Cortex of kidney (tissue), 1 donor: ENCODE measurements at places on chromosomes 7 and 10.

DNA sequence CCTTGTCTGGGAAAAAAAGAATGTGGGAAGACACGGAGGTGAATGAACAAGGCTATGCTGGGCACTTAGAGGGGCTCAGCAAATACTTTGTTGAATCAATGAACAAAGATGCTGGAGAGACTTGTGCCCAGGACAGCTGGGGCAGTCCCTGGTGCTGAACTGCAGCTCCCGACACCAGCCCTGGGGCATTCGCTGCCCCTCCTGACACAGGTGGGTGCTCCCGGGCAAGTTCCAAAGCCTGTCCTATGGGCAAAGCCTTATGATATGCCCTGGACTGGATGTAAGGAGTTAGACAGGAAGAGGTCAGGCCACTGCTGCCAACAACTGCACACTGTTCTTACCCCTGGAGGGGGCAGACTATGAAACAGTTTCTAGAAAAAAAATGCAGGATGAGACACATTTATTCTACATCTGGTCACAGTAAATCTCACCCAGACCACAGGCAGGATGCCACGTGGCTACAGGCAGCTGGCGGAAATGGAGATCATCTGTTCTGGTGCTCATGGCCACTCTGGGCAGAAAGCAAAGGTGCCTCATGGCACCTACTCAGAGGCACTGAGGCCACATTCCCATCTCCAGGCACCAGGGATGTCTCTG is 21.9 kb upstream of the FRAT2 start:
- DNase-seq, result no peak

GRCh38 chr10:128178302-128178958 is 52.2 kb upstream of the MKI67 start:
- DNase-seq, result no peak

DNA sequence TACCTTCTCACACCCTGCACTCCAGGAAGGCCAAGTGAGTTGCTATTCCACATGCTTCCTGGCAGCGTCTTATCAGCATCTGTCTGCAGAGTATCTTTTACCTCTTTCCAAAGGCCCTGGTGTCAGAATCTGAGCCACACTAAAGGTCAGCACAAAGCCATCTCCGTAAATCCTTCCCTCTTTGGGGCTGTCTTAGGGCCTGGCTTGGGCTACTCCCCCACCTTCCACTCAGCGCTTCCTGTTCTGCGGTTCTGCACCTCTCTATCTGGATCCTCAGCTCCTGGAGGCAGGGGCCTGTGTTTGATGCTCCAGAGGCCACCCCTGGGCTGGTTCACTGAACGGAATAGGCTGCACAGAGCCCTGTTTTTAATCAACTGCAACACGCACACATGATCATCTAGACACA is 334.8 kb upstream of the GALNT17 start:
- no peak for DNase-seq

GRCh38 chr10:85224366-85224940 is 896.1 kb downstream of the CCSER2 start:
- DNase-seq, result no peak

GRCh38 chr7:20217193-20217948 is at the start of gene MACC1:
Gene MACC1, minus strand, starts transcription at chr7:20217384. Its CDS starts 55,522 bp downstream, at chr7:20161862.
- no peak for DNase-seq

- DNase-seq, result no peak
Measured at GRCh38 chr7:35754741-35755140, 46.1 kb upstream of the SEPTIN7 start.

- DNase-seq, result no peak
Measured at GRCh38 chr10:121927318-121927840, 452 bp downstream of the ATE1 start.

GRCh38 chr10:80156216-80156615 is 23.7 kb downstream of the PLAC9 start:
- no peak for DNase-seq
